ENCODE measurements at places on chromosomes 3 and 15. TPM values are rescaled to one million over a fixed set of nuclear protein-coding genes. Genes with fewer than 3 reads are reported as not detected.

Gene MUC4
- not detected for total RNA-seq

DNA sequence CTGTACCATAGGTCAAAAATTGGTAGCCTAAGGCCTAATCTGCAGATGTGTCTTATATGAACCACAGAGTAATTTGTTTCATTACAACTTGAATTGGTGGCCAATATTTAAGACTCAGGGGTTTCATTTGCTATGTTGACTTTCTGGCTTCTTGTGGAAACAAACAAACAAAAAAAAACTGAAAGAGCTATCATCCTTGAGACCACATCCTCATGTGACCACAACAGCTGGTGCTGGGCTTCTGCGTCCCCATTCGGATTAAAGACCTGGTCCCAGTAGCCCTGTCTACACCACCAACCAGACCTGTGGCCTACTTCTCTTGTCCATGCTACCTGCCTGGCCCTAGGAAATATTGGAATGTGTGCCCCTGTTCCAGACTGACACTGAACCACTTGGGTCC is 61.7 kb downstream of the STRIT1 start:
- DNase-seq = no peak

GRCh38 chr15:29708519-29708918 is 113.7 kb downstream of the TJP1 start:
- no peak for DNase-seq

- DNase-seq = no peak
Measured at GRCh38 chr3:104279617-104280016, 1087.1 kb upstream of the ALCAM start.

Data from naive thymus-derived CD4-positive, alpha-beta T cell (primary cell).